Bladder microvascular endothelial cell (primary cell): ENCODE measurements at places on chromosomes 1 and 21. TPM values are rescaled to one million over a fixed set of nuclear protein-coding genes. Genes with fewer than 3 reads are reported as not detected.

Gene PLA2G4A
- total RNA-seq, result 1.3 and 7.4 TPM in 2 replicates

Gene DPYD
- 20.2 and 25.5 TPM in 2 replicates for total RNA-seq

Gene FRRS1
- 3.5 and 7.3 TPM in 2 replicates for total RNA-seq

Gene THEM5
- total RNA-seq, result not detected in 2 replicates

Gene OR10J1
- total RNA-seq, result not detected in 2 replicates

Gene WDR3
- 9.4 and 38.0 TPM in 2 replicates for total RNA-seq

Gene NASP
- 73.9 and 83.4 TPM in 2 replicates for total RNA-seq

Gene B4GALT3
- 16.0 and 29.8 TPM in 2 replicates for total RNA-seq

Gene HES3
- not detected in 2 replicates for total RNA-seq

Gene APOBEC4
- not detected in 2 replicates for total RNA-seq

Gene GUCA2A
- total RNA-seq, result not detected in 2 replicates

Gene IVL
- total RNA-seq, result not detected in 2 replicates

Gene S100A7A
- total RNA-seq, result not detected in 2 replicates

Gene MAP1LC3C
- not detected in 2 replicates for total RNA-seq

Gene LCE1C
- not detected in 2 replicates for total RNA-seq

Gene KCNC4
- 3.9 and 5.4 TPM in 2 replicates for total RNA-seq

Gene SLC25A34
- total RNA-seq, result under 0.01 and 0.44 TPM in 2 replicates

Gene SLAMF9
- total RNA-seq, result not detected in 2 replicates

Gene CHI3L2
- total RNA-seq, result not detected in 2 replicates

Gene OR14I1
- total RNA-seq, result not detected in 2 replicates

Gene LCE1F
- total RNA-seq, result not detected in 2 replicates

Gene LGR6
- total RNA-seq, result not detected in 2 replicates

Gene ERICH3
- total RNA-seq, result not detected in 2 replicates

Gene CNR2
- not detected in 2 replicates for total RNA-seq

Gene OR2T11
- total RNA-seq, result not detected in 2 replicates

Gene AUNIP
- total RNA-seq, result 2.1 and 3.1 TPM in 2 replicates

Gene KLHDC9
- total RNA-seq, result 1.5 and 1.6 TPM in 2 replicates

Gene CRNN
- not detected in 2 replicates for total RNA-seq

Gene CCDC28B
- total RNA-seq, result 13.9 and 16.3 TPM in 2 replicates

Gene CRABP2
- not detected in 2 replicates for total RNA-seq

Gene CNKSR1
- total RNA-seq, result 0.31 TPM in 1 of 2 replicates, not detected in the other

Gene LEPROT
- 35.0 and 101 TPM in 2 replicates for total RNA-seq

Gene TPR
- total RNA-seq, result 48.6 and 115 TPM in 2 replicates

Gene PDC
- total RNA-seq, result not detected in 2 replicates

Gene TMOD4
- 0.49 TPM in 1 of 2 replicates, not detected in the other for total RNA-seq

Gene APCS
- total RNA-seq, result not detected in 2 replicates

Gene KCNJ6
- total RNA-seq, result under 0.01 TPM in 1 of 2 replicates, not detected in the other

Gene FAM163A
- total RNA-seq, result 0.25 TPM in 1 of 2 replicates, not detected in the other

Gene S100A1
- under 0.01 TPM in 1 of 2 replicates, not detected in the other for total RNA-seq

Gene DCST2
- under 0.01 and 0.13 TPM in 2 replicates for total RNA-seq

Gene TP73
- total RNA-seq, result under 0.01 and 0.13 TPM in 2 replicates

Gene PDE9A
- 0.16 and 4.7 TPM in 2 replicates for total RNA-seq

Gene FGR
- 0.06 and 0.49 TPM in 2 replicates for total RNA-seq
